Thoracic aorta (tissue), 2 donors: ENCODE measurements at places on chromosomes 16 and 17. TPM values are rescaled to one million over a fixed set of nuclear protein-coding genes. Genes with fewer than 3 reads are reported as not detected.

The FOXF1 gene
- not detected for total RNA-seq

DNA sequence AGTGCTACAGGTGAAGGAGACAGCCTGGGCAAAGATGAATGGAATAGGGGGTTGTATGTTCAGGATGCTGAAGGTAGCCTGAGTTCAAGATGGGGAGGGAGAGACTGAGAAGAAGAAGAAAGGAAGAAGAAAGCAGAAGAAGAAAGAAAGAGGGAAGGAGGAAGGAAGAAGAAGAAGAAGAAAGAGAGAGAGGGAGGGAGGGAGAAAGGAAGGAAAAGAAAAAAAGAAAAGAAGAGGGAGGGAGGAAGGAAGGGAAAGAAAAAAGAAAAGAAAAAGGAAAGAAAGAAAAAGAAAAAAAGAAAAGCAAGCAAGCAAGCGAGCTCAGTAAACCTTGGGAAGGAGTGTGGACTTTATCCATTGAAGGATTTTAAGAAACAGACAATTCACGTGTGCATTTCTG is 7.8 kb downstream of the CCDC42 start:
- H3K27me3 ChIP-seq: no peaks in the 10 kb centered on the region
- peak overlapping the region; percentile 18 for H3K27ac ChIP-seq
- no peaks in the 10 kb centered on the region for H3K36me3 ChIP-seq
- H3K4me3 ChIP-seq: no peak overlapping the region
- peaks cover 6% of the 10 kb centered on the region for H3K4me1 ChIP-seq

DNA sequence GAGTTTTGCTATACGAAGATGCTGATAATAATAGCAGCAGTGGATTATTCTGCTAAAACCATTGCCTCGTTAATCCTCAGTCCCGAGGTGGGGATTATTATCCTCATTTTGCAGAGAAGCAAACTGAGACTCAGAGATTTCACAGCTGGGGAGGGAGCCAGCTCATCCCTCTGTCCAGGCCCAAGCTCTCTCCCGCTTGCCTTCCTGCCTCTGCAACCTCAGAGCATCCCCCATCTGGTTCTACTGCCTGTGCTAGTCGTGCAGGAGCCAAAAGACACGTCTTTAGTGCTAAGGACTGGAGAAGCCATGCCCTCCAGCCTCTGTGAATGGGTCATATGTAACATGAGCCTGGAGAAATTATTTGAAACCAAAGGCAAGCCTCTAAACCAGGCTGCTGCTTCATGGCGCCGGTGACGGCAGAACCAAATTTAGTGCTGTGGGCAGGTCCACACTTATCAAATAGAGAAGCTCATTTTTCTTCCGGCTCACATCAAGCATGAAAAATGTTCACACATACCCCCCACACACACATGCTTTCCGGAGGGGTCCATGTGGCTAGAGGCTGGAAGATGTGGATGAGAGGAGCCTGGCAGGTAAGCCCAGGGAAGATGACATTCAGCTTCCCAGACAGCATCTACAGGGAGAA is 13.5 kb downstream of the MAPT start:
- no peaks in the 10 kb centered on the region for H3K4me1 ChIP-seq
- no peak overlapping the region for H3K27ac ChIP-seq
- no peak overlapping the region for H3K4me3 ChIP-seq
- H3K27me3 ChIP-seq: no peaks in the 10 kb centered on the region
- no peak for DNase-seq

GRCh38 chr16:57977418-57978069 is 6.6 kb upstream of the CNGB1 start:
- no peaks in the 10 kb centered on the region for H3K4me1 ChIP-seq
- DNase-seq: no peak
- H3K36me3 ChIP-seq: no peaks in the 10 kb centered on the region
- H3K27me3 ChIP-seq: no peaks in the 10 kb centered on the region
- no peak overlapping the region for H3K4me3 ChIP-seq
- no peak overlapping the region for H3K27ac ChIP-seq

DNA sequence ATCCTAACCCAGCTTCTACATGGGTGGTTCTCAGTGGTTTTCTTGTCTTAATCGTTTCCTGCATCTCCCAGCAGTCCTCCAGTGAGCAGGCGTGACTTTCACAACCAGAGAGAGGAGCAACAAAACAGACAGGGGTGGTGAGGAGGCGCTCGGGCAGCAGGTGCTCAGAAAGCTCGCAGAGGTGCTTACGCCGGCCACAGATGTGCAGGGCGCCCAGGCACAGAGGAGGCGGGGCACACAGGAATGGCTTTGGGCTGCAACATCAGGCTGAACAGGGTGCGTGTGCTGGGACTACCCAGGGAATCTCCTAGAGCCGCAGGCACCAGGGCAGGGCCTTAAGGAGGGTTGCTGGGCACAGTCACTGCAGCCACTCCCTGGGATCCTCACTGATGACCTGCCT is 32.6 kb downstream of the KLHDC4 start:
- no peak overlapping the region for H3K27ac ChIP-seq
- H3K36me3 ChIP-seq: peaks cover 28% of the 10 kb centered on the region
- no peak for DNase-seq
- H3K4me3 ChIP-seq: no peak overlapping the region
- no peaks in the 10 kb centered on the region for H3K27me3 ChIP-seq
